ENCODE measurements at places on chromosomes 2 and 18.

DNA sequence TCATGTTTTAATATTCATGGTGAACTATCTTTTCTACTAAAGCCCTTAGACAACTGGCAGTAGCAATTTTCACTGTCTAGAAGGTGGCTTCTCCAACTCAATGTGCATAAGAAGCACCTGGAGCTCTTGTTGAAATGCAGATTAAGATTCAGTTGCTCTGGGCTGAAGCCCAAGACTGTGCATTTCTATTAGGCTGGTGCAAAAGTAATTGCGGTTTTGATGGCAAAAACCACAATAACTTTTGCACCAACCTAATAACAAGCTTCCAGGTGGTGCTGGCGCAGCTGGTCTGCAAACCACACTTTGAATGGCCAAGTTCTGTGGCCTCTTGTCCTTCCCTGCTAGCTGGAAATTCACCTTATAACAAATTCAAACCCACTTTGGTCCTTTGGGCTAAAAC lies 26.7 kb upstream of the VPS54 start:
- no peak for DNase-seq

- no peak for DNase-seq
Observed at GRCh38 chr18:50469380-50469781, 90.5 kb upstream of the MAPK4 start.

- DNase-seq, result peak; percentile 9
Observed at GRCh38 chr2:119756837-119757236, 2.9 kb upstream of the PTPN4 start.

- DNase-seq, result no peak
Observed at GRCh38 chr18:48569915-48570264, 31.1 kb downstream of the CTIF start.

GRCh38 chr2:28166956-28167355 lies 225.7 kb upstream of the FOSL2 start:
- no peak for DNase-seq

- peak; percentile 82 for DNase-seq
Observed at GRCh38 chr18:3451183-3451988, 1.4 kb downstream of the TGIF1 start.

GRCh38 chr2:230170532-230170931 lies 49.3 kb downstream of the SP110 start:
- no peak for DNase-seq

DNA sequence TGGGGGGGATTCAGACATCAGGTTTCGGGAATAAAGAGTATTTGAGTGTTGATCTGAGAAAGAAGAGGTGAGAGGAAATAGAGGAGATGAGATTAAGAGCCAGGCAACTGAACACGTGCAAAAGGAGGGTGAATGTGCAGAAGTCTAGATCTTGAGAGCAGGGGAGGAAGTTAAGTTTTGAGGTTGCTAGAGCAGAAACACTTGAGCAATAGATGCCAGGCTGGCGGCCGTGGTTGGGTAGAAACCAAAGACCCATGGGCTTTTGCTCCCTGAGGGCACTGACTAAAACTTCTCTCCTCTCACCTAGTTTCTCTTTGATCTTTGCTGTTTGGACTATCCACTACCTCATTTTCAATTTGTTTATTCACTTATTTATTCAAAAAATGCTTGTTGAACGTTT lies 116.0 kb downstream of the CDC42EP3 start:
- DNase-seq, result no peak

DNA sequence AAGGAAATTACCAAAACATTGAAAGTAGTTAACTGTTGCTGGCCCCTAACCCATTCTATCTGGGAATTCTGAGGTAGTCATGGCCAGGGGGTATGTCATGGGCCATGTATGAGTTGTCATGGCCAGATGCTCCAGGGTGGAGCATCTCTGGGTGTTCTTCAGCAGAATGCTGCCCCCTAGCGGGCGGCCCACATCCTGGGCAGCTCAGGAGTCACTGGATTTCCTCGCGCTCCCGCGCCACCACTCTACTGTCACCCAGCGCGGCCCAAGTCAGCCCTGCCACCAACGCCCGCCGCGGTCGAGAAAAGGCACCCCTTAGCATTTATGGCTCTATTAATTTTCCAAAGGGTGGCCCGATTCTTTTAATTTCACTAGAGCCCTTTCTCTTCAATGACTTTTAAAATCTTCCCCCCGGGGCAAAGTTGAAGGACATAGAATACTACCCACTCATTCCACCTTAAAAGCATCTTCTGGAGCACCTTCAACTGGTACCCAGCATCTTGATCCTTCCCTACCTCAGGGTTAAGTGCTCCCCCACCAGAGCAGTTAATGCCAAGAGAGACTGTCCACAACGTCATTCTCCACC lies 41.6 kb downstream of the PKDCC start:
- DNase-seq, result peak; percentile 47

All from activated T-helper 9 cell treated with anti-CD3 and anti-CD28 coated beads, Interleukin-2, amount 50 U/mL, for 16 hours (primary cell).